HTR-8/SVneo (cell line): ENCODE measurements at places on chromosomes 12 and 14.
A peak's percentile ranks its signal among the peaks of the same experiment; 100 is the strongest.

DNA sequence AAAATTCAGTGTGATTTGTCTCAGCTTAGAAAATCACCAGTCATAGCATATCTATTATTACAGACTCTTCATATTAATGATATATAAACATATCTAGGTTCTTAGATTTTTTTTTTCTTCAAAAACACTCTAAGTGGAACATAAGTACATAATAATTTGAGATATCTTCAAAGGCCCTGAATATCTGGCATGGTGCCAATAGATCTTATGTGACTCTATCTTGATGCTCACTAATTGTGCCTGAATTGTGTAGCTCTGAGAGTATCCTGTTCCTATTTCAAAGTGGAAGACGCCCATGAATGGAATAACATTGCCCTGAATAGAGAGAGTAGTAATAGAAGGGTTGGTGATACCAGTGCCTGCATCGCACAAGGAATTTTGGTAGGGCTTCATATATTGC lies 1312.7 kb upstream of the USP15 start:
- DNase-seq: no peak

DNA sequence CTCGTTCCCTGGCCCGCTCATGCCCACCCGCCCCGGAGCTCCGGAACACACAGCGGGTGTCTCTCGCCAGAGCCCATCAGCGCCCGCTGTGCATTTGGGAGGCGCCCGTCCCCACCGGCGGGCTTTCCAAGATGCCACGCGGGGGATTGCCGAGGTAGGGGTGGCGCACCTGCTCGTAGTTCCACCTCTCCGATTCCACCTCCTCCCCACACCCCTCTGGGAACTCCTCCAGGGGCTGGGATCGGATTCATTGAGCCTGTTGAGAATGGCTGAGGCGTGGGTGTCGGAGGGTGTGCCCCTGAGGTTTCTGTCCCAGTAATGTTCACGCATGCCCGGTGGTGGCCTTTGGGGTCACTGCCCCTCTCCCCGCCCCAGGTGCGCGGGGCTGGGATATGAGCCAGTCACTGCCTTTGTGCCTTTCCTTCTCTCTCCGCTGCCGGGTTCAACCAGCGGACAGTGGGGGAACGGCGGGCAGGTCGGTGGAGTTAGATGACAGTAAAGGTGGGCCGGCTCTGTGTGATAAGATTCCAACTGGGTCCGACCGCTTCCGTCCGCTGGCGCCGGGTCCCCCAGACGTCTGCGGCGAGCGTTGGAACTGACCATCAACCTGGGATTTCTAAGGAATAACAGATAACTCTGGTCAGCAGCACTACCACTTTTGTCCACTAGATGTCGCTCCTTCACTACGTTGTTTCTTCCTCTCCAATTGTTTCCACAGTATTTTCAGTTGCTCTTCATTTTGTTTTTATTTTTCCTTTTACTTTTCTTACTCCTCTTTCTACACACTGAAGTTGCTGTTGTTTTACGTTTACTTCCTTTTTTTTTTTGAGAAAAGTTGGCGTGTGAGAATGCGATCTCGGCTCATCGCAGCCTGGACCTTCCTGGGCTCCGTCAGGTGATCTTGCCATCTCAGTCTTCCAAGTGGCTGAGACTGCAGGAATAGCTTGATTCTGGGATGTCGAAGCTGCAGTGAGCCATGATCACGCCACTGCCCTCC lies 178.1 kb upstream of the ALG10B start:
- peak; percentile 33 for DNase-seq

DNA sequence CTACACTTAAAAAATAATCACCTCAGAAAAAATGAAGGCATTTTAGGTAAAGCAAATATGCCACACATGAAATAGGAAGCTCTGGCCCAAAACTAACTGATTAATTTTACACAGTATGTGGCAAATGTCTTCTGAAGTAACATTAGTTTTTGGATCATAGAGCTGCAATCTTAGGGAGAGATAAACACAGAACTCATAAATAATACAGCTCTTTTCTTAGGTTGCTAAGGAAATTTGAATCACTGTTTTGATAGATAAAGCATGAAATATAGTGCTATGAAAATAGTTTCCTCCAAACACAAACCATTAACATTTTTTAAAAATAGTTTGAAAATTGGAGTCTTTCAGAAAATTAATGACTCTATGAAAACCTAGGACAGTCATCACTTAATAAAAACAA lies 15.0 kb downstream of the RASSF9 start:
- DNase-seq: no peak

- DNase-seq: no peak
Observed at GRCh38 chr12:67624355-67624754, 24.2 kb upstream of the DYRK2 start.

DNA sequence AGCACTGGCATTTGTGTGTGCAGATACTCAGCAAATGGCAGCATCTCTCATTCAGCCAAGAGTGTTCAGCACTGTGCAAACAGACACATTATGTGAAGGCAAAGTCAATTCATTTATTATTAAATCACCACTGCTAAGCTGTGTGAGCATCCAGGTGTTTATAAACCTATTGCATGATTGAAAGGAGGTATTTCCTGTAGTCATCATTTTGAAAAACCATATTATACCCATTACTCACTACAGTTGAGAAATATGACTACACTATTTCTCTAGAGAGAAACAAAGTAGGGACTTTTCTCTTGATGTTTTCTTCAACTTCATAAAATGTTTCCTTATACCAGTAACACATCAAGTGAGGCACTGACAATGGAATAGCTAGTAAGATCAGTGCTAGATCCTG lies 13.7 kb downstream of the SPX start:
- DNase-seq: no peak

DNA sequence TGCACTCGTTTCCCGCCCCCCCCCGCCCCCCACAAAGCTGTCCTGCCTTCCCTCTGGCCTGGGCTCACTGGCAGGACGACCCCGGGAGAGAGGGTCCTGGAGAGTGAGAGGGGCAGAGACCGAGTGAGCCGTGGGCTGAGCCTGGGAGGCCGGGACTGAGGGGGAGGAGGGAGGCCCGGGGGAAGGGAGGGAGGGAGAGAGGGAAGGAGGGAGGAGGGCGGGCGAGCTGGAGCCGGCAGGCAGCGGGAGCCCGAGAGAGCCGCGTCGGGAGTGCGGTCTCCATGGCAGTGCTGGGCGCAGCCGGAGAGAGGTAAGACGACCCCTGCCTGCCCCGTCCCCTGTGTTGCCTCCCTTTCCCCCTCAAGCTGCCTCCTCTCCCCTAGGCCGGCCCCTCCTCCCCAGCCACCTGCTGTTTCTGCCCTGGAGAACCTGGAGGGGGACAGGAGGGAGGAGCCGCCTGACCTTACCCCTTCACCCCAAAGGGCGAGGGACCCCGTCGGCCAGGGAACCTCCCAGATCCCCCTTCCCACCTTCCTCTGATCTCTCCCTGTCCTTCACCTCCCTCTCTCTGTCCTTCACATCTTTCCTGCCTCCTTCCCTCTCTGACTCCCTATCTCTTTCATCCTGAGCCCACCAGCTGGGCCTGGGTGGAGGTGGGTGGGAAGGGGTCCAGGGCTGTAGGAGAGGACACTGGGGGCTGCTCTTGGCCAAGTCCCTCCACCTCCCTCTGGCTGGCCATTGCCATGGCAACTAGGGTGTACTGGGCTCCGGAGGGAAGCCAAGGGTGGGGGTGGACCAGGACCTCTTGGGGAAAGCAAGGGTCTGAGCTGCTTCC lies at the start of gene GPR162:
GPR162 (plus strand) TSS at position 231 of the 835 bp plus-strand sequence. CDS start 2,078 bp downstream, outside the sequence.
- DNase-seq: peak; percentile 73

DNA sequence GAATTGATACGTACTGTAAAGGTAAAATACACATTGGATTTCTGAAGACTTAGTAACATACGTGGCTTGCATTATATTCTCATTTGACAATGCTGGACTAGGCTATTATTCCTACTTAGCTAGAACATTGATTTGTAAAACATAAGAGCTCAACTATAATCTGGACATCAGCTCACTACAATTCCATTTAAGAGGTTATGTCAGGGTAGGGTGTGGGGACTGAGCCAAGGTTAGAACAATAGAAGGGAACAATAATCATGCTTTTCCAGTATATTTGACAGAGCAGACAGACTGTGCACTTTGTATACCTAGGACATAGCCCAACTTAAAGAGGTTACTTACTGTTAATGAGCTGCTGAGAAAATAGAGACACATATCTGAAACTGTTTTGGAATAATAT lies 10.8 kb downstream of the ZCRB1 start:
- DNase-seq: no peak
